ENCODE measurements at places on chromosomes 4 and X.

GRCh38 chrX:10633722-10634121, 13.3 kb upstream of the MID1 start:
- DNase-seq: no peak

DNA sequence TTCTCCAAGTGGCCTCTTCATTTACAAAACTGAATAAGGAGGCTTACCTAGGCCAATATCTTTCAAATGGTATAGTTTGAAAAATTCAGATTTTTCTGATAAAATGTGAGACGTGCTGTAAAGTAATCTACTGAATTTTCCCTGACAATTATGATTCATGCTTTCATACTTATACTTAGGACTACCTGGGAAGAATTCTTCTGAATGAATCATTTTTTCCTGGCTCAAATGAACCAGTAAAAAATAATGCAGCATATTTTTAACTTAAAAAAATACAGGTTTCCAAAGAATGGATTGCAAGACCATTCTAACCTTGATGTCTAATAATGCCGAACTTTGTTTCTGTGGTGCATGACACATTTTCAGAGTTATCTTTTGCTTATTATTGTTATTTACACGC, 375.4 kb downstream of the ZNF674 start:
- no peak for DNase-seq

DNA sequence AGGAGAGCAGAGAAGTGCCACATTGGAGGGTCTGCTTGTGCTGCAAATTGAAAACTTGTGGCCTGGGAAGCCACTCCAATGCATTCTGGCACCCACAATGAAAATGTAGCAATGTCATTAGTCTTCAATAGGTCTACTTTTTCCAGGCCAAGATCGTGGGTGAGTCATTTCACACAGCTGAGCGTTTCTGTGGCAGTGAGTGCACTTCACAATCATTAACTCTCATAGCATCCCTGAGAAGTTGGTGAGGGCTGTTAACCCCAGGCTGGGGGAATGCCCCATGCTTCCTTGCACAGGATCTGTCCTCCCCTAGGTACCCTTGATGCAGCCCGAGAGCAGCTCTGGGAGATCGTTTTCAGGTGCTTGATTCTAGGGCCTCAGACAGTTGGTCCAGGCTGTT, 196.8 kb upstream of the ATP6AP2 start:
- DNase-seq: no peak

GRCh38 chr4:83036991-83037665, 2.1 kb downstream of the COPS4 start:
- peak; percentile 57 for DNase-seq

DNA sequence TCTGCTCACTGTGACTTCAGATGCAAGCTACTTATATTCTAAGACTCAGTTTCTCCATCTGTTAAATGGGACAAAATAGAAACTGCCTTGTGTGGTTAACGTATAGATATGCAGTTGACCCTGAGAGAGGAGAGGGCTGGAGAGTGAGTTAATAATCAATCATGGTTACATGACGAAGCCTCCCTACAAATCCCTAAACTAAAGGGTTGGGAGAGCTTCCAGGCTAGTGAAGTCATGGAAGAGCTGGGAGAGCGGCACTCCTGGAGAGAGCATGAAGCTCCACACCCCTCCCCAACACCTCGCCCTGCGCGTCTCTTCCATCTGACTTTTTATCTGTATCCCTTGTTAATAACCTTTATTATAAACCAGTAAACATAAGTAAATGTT, 138.5 kb upstream of the FAM9B start:
- DNase-seq: no peak

DNA sequence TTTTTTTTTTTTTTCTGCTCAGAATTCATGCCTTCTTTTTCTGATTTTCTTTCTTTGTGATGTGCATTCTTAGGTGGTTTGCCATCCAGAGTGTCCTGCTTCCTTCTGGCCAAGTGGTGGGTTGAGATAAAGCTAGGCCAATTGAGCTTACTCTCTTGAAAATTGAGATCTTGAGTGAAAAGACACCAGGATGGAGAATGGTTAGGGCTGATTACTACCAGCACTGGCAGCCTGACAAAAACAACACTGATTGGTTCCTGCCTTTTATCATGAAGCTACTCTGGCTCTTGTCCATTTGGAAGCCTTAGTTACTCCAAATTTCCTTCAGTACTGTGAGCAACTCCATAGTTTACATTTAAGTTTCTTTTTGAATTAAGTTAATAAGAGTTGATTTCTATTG, 404.0 kb downstream of the PPARGC1A start:
- DNase-seq: no peak

DNA sequence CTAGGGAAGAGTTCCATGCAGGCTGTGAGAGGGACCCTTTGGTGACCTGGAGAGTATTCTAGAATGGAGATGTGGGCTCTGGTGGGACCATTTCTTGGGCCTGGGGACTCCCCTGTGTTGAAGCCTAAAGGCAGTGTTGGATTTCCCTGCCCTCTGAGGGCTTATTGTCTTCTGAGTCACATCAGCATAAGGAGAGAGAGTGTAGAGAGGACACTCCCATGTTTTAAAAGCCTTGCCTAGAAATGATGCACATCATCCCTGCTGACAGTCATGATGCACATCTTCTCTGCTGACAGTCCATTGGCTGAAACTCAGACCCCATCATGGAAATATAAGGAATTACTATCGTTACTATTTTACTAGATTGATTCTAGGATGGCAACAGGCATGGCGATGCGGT, 51.9 kb downstream of the FAM114A1 start:
- DNase-seq: no peak

- DNase-seq: no peak
These were observed 269.9 kb upstream of the GALNT7 start for GRCh38 chr4:172898715-172899114.

DNA sequence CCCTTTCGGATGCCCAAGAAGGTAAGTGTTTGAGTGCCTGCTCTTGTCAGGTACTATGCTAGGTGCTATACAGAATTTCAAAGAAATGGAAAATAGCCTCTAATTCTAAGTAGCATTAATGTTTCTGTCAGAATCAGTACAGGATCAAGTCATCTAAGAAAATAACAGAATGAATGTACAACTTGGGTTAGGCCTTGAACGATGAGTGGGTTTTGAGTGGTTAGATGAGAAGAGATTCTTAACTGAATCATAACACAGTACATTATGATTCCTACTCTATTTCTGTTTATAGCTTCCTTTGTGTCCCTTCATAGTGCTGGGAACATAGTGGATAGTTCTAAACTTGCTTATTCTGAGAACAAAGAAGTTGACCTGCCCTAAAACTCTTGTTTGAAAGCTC, 253.9 kb downstream of the GLUD2 start:
- no peak for DNase-seq

GRCh38 chrX:25853002-25853479, 285.1 kb upstream of the MAGEB18 start:
- DNase-seq: no peak

DNA sequence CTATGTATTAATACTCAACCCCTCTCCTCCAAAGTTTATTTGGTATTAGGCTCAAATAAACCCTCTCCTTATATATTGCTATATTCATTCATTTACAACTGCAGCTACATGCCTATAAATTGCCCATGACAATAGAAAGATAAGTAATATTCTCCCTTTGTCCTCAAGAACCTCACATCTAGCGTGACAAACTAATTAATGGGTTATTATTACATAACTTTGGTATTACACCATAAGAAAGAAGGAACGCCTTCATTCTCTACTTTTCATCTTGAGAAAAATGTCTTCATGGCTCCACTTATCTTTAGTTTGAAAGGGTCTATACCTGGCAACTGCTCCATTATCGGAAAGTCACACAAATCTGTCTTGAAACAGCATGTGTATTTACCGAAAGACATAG, 157.7 kb upstream of the RASGEF1B start:
- no peak for DNase-seq

DNA sequence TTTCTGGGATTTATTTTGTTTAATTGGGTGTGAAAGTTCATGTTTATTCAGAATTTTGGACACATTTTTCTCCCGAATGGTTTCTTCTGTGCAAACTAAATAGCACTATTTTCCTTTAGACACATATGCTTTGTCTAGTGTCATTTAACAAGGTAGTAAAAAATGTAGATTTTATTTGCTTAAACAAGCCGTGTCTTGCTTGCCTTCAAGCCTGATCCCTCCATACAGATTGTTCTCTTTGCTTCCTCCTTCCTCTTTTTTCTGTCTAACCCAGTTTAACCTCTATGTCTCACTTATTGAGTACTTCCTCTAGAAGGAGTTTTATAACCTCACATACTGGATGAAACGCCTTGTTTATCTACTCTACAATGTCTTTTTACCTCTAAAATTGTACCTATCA, 211.8 kb downstream of the NPFFR2 start:
- DNase-seq: no peak

Measured in erythroblast (primary cell).